ENCODE measurements at places on chromosomes 13 and 19.

GRCh38 chr19:43759515-43759914 is 4.8 kb upstream of the SMG9 start:
- no peaks in the 10 kb centered on the region for H3K36me3 ChIP-seq
- peaks cover 27% of the 10 kb centered on the region for H3K4me1 ChIP-seq
- H3K27me3 ChIP-seq, result no peaks in the 10 kb centered on the region
- H3K27ac ChIP-seq, result peak overlapping the region; percentile 40
- H3K4me3 ChIP-seq, result peak overlapping the region; percentile 0
- DNase-seq, result no peak

- DNase-seq, result no peak
- peak overlapping the region; percentile 98 for H3K27ac ChIP-seq
- no peaks in the 10 kb centered on the region for H3K27me3 ChIP-seq
- peak overlapping the region; percentile 94 for H3K4me3 ChIP-seq
- peaks cover 9% of the 10 kb centered on the region for H3K36me3 ChIP-seq
Measured at GRCh38 chr13:99500839-99501183, 461 bp upstream of the TM9SF2 start.

GRCh38 chr13:72505376-72505775 is 222.1 kb downstream of the MZT1 start:
- peaks cover 19% of the 10 kb centered on the region for H3K4me1 ChIP-seq
- no peak for DNase-seq
- no peak overlapping the region for H3K4me3 ChIP-seq
- no peak overlapping the region for H3K27ac ChIP-seq
- H3K36me3 ChIP-seq, result no peaks in the 10 kb centered on the region
- peaks cover 6% of the 10 kb centered on the region for H3K27me3 ChIP-seq

DNA sequence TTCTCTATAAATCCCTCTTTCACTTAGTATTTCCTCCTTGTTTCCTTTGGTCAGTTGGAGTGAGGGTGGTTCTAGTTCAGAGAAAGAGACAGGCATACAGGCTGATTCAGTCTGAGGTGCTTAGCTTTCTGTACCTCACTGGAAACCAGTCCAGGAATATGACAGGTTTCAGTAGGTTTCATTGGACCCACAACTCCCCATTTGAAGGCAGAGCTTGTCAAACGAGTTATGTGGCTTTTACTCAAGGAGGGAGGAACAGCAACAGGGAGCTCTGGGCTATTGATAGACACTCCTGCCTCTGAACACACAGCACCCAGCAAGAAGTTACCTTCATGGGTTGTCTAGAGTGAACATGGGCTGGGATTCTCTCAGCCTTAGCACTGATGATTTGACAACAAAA is 14.5 kb downstream of the ACTN4 start:
- H3K4me3 ChIP-seq, result peak overlapping the region; percentile 83
- H3K27me3 ChIP-seq, result no peaks in the 10 kb centered on the region
- H3K4me1 ChIP-seq, result peaks cover 74% of the 10 kb centered on the region
- no peak for DNase-seq
